ENCODE measurements at places on chromosomes 3 and 15. TPM values are rescaled to one million over a fixed set of nuclear protein-coding genes. Genes with fewer than 3 reads are reported as not detected.

GRCh38 chr3:33088691-33089090 lies 8.3 kb downstream of the GLB1 start:
- H3K27me3 ChIP-seq = no peaks in the 10 kb centered on the region
- H3K36me3 ChIP-seq = peaks cover 14% of the 10 kb centered on the region
- H3K27ac ChIP-seq = no peak overlapping the region
- no peak for DNase-seq
- H3K4me1 ChIP-seq = peaks cover 24% of the 10 kb centered on the region

- no peaks in the 10 kb centered on the region for H3K36me3 ChIP-seq
- peaks cover 25% of the 10 kb centered on the region for H3K4me1 ChIP-seq
- peak; percentile 72 for DNase-seq
- peak overlapping the region; percentile 90 for H3K27ac ChIP-seq
- H3K4me3 ChIP-seq = no peak overlapping the region
Observed at GRCh38 chr3:12758025-12758781, 856 bp downstream of the TMEM40 start.

- no peaks in the 10 kb centered on the region for H3K36me3 ChIP-seq
- DNase-seq = no peak
- no peak overlapping the region for H3K27ac ChIP-seq
- peaks cover 8% of the 10 kb centered on the region for H3K27me3 ChIP-seq
- no peaks in the 10 kb centered on the region for H3K4me1 ChIP-seq
Observed at GRCh38 chr15:47603026-47603425, 114.3 kb upstream of the SEMA6D start.

- peaks cover 9% of the 10 kb centered on the region for H3K27me3 ChIP-seq
- DNase-seq = no peak
- no peak overlapping the region for H3K4me3 ChIP-seq
- H3K36me3 ChIP-seq = no peaks in the 10 kb centered on the region
Observed at GRCh38 chr3:118101891-118102290, 932.8 kb downstream of the IGSF11 start.

GRCh38 chr15:98896002-98896721 lies 111.4 kb downstream of the PGPEP1L start:
- H3K27me3 ChIP-seq = no peaks in the 10 kb centered on the region
- H3K4me3 ChIP-seq = no peak overlapping the region
- H3K4me1 ChIP-seq = peaks cover 80% of the 10 kb centered on the region
- peak overlapping the region; percentile 96 for H3K27ac ChIP-seq
- DNase-seq = no peak

DNA sequence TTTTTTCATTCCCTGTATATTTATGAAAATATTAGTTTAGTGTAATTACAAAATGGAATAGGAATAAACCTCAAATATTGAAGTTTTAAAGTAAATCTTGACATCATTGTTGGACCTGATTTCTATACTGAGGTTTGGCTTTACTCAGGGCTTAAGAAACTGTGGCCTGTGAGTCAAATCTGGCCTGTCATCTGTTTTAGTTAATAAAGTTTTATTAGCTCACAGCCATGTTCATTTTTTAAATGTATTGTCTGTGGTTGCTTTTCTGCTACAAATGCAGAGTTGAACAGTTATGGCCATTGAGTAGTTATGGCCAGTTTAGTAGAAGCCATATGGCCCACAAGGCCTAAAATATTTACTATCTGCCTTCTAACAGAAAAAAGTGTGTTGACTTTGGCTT lies 80.7 kb downstream of the DIPK2A start:
- H3K4me3 ChIP-seq = no peak overlapping the region
- no peak for DNase-seq
- H3K27ac ChIP-seq = no peak overlapping the region
- H3K36me3 ChIP-seq = no peaks in the 10 kb centered on the region

GRCh38 chr3:64091501-64091900 lies 68.2 kb upstream of the PSMD6 start:
- no peaks in the 10 kb centered on the region for H3K27me3 ChIP-seq
- peak overlapping the region; percentile 19 for H3K27ac ChIP-seq
- H3K36me3 ChIP-seq = peaks cover 14% of the 10 kb centered on the region
- no peak for DNase-seq
- H3K4me1 ChIP-seq = peaks cover 35% of the 10 kb centered on the region

GRCh38 chr15:40766906-40767837 lies 2.6 kb upstream of the C15orf62 start:
- DNase-seq = no peak
- peaks cover 2% of the 10 kb centered on the region for H3K36me3 ChIP-seq
- H3K27me3 ChIP-seq = no peaks in the 10 kb centered on the region

GRCh38 chr3:142837526-142837925 lies 51.4 kb downstream of the PCOLCE2 start:
- H3K27ac ChIP-seq = no peak overlapping the region
- peaks cover under 1% of the 10 kb centered on the region for H3K27me3 ChIP-seq
- no peaks in the 10 kb centered on the region for H3K4me1 ChIP-seq
- peaks cover 4% of the 10 kb centered on the region for H3K36me3 ChIP-seq

ACSBG1 gene
- not detected for total RNA-seq

HDC gene
- not detected for total RNA-seq

RCN2 gene
- 99.2 TPM for total RNA-seq
